ENCODE measurements at places on chromosomes 16 and 17.

GRCh38 chr17:80639658-80640057 lies 95.0 kb downstream of the RPTOR start:
- no peak for DNase-seq

- DNase-seq: no peak
Measured at GRCh38 chr17:72452286-72453173, 331.7 kb downstream of the SOX9 start.

DNA sequence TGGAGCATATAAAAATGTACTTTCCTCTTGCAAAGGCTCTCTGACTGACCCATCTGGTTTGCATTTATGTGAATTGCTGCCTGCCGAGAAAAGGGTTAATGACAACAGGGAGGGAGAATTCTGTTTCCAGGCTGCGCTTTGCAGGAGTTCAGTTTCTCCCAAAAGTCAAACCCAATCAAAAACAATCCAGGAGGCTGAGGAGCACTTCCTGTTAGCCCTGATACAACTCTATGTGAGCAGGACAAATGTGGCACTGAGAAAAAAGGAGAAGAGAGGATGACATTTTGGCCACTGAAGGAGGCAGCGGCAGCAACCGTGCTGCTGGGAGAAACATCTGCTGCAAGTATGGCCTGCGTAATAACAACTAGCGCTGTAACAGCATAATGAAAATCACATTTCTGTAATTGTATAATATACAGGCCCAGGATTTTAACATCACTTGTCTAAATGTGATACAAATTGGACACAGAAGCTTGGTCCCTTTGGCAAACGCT lies 26.8 kb upstream of the ELAC2 start:
- no peak for DNase-seq

DNA sequence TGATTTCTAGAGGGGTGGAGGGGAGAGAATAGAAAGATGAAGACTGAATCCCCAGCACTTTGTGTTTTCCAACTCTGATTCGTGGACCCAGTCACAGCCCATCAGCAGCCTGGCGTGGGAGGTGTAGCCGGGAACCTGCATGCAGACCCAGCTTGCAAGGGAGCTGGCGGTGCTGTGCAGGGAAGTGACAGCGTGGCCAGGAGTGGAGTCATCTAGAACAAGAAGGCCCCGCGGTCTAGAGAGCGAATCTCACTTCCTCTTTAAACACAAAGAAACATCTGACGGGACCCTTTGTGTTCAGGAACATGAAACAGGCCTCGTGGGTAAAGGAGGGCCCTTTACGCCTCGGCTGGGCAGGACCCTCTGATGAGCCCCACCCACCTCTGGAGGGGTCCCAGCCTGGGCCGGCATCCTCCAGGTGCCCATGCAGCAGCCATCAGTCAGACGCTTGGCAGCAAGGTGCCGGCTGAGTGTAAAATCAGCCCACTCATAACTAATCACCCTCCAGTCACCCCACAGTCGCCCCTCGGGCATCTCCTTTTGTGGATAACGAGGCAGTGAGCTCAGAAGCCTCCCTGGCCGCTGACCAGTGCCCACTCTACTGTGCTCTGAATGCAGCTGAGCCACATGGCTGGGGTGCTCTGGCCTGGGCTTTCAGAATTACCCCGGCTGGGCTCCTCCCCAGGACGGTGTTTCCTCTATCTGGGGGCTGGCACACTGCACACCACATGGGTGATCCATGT lies 4.4 kb downstream of the SNAI3 start:
- DNase-seq: peak; percentile 67

- no peak for DNase-seq
Measured at GRCh38 chr17:61380836-61381525, 18.7 kb upstream of the TBX2 start.

GRCh38 chr17:247767-248166 lies 66.3 kb upstream of the DOC2B start:
- no peak for DNase-seq

DNA sequence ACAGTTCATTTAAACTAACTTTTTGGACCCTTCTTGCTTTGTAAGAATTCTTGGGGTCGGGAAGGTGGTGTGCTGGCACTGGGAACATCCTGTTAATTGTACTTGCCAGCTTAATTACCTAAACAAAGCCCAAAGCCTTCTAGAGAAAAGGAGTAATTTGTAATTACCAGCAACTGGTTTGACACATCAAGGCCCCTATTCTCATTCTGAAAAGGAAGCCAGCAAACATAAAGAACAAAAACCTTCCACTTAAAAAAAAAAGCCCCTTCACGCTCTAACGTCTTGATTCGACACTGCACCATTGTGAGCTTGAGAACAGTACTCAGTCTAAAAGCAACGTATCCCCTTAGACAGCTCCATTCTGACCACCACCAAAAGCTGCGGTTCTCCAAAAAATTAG lies 74.7 kb upstream of the RPH3AL start:
- DNase-seq: no peak

- no peak for DNase-seq
Measured at GRCh38 chr17:19670908-19671307, 22.4 kb downstream of the ALDH3A2 start.
